ENCODE measurements at places on chromosomes 2 and 18.

DNA sequence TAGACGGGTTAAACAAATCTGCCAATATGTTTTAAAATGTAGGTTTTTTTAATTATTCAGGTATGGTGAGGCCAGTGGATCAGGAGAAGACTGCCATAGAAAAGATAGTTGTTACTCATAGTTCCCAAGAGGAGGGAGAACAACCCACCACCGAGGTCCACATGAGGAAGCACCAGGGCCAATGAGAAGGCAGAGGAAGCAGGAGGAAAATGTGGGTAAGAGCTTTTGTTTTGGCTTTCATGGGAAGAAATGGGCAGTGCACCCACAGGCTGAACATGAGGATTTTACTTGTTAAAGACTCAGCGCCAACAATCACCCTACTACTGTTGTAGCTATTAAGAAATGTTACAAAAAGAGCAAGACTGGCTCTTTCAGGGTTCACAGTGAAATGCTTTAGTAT, 191.8 kb upstream of the HNMT start:
- DNase-seq: no peak

DNA sequence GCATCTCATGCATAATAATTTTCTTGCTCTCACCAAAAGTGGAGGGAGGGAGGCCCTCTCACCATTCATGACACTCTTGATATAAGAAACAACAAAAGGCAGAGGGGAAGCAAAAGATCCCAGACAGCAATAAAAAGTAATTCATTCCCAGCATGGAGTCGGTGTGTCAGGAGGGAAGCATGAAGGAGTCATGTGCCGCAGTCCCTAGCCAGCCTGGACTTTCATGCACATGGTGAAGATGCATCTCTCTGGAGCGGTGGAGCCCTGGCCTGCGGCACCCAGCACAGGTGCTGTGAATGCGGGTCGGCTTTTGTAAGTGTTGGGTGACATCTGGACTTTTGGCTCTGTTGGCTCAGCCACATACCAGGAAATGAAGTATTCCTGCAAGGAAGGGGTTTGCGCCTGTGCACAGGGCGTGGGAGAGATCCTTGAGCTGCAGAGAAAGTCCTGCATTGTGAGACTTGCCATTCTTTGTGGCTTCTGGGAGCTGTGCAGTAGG, 119.4 kb downstream of the COPS8 start:
- peak; percentile 87 for DNase-seq

GRCh38 chr2:230913406-230914143, 11.5 kb downstream of the GPR55 start:
- peak; percentile 45 for DNase-seq

GRCh38 chr2:176856683-176857082, 355.9 kb upstream of the HNRNPA3 start:
- no peak for DNase-seq

DNA sequence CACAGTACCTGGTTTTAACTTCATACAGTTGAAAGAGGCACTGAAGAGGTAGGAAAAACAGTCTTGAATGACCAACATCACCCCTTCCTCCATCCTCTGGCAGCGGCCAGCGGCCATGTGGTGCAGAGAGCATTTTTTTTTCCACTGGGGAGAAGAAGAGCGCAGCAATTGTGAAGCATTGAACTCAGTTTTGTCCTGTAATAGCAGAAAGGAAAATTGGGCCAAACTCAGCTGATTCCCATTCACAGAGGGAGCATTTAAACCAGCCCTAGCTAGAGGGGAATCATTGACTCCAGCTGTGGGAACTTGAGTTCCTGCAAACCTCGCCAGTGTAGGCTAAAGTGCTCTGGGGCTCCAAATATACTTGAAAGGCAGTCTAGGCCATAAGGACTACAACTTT, 316.6 kb upstream of the CHST9 start:
- DNase-seq: no peak

- DNase-seq: no peak
Observed at GRCh38 chr18:46750626-46751025, 6.2 kb downstream of the ST8SIA5 start.

DNA sequence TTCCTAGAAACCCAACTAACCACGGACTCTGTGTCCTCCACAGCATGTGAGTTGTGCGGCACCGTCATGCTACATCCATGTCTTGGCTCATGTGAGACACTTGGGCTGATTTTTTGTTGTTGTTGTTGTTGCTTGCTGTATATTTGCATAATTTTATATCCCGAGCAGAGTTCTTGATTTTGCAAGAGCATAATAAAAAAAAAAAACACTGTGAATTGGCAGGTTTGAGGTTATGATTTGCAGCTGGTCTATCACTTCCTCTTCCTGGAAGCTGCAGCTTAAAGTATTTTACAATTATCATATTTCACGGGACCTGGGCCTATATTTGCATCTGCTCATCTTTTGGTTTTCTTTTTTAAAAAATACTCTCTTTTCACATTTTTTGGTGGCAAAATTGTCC, 142.3 kb upstream of the NRP2 start:
- DNase-seq: no peak

GRCh38 chr18:36525913-36526312, 228.4 kb downstream of the FHOD3 start:
- no peak for DNase-seq

GRCh38 chr2:62660582-62661262, 44.8 kb upstream of the EHBP1 start:
- peak; percentile 71 for DNase-seq

DNA sequence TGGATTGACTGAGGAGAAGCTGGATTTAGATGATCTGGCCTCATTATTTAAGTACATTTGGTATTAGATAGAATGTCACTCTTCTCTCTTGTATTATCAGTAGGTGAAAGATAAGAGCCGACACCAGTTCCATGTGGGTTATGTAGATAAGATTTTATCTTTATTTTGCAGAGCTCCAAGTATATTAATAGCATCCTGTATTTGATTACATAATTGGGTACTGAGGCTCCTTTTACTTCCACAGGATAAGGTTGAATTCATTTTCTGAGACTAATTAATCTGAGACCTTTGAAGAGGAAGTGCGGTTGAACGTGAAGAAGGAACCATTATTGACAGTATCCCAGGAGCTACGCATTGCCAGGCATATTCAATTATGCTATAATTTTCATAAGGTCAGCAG, 32.8 kb upstream of the CD226 start:
- DNase-seq: no peak

GRCh38 chr2:196949116-196949515, 22.6 kb upstream of the PGAP1 start:
- DNase-seq: peak; percentile 71

- DNase-seq: no peak
Observed at GRCh38 chr2:866009-866680, 84.5 kb upstream of the SNTG2 start.

- DNase-seq: no peak
Observed at GRCh38 chr2:6554466-6554865, 311.2 kb downstream of the CMPK2 start.

- DNase-seq: peak; percentile 75
Observed at GRCh38 chr18:51110073-51110797, 80.2 kb downstream of the SMAD4 start.

DNA sequence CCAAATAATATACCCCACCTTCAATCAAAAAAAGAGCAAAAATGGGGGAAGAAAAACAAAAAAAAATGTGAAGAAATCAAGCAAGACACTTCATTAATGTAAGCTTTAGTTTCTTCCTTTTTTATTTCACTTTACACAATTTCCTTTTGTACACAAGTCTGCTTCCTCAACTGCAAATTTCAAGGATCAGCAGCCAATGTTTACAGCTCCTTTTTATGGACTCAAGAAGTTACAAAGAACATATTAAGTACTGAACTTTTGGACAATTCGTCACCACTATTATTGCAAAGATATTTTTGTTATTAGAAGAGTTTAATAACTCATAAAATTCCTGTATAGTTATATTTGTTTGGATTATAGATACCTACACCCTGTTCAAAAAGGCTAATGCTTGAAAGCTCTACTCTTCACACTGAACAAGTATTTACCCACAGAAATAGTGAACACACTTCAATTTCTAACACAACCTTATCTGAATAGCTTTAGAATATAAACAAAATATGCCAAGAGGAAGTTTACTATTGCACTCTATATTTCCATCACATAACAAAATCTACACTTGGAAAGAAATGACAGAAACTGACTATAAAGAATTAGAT, 658.7 kb upstream of the CNTNAP5 start:
- no peak for DNase-seq

DNA sequence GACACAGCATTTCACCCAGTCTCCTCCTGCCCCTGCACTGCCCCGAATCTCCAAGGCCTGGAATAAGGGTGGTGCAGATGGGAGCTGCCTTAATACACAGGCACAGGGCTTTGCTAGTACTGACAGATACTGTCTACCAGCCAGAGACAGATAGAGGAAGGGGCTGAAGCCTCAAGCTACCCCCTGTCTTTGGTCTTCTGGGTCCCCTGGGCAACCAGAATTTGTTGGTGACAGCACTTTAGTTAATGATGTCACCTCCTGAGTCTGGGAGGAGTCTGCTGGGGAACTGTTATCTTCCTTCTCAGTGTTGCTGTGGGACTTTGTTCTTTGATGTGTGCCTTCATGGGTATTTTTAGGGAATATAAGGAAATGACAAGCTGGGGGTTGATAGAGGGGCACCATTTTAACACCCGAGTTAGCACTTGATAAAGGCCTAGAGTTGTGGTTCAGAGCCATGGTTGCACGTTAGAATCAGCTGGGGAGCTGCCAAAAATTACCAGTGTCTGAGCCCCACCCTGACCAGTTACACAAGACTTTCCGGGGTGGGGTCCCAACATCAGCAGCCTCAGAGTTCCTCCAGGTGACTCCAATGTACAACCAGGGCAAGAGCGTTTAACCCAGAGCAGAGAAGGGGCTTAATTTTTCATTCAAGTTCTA, 136.8 kb downstream of the SMAD7 start:
- DNase-seq: no peak

- DNase-seq: no peak
Observed at GRCh38 chr2:149559341-149560068, 28.1 kb downstream of the MMADHC start.

DNA sequence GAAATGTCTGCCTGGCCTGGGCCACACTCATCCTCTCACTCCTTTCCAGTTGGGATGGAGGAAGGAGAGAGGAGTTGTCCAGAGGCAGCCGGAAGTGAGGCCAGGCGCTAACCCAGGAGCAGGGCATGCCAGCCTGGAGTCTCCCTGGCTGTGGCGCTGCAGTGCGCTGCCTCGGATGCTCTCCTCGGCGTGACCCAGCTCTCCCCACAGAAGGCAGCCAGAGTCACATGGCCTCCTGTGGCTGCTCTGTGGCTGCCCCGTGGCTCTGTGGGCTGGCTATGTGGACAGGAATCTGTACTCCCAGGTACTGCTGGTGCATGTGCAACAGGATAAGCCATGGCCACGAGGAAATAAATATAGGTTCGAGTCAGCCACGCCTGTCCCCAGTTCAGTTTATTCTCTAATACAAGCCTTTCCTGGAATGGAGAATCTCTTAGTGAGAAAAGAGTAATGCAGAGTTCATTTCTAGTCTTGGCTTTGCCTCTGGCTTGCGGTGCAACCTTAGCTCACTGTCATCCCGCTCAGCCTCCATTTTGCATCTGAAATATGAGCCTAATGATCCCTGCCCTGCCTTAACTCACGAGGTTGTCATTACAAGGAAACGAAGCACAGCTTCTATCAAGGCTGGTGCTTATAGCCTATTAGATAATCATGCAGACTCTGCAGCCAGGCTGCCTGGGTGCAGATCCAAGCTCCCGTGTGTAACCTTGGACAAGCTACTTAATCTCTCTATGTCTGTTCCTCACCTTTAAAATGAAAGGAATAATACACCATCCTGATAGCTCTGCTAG, 106.3 kb downstream of the ANTXR1 start:
- DNase-seq: no peak

- no peak for DNase-seq
Observed at GRCh38 chr2:42804338-42804737, 12.0 kb upstream of the HAAO start.

GRCh38 chr18:59690186-59690982, 6.8 kb downstream of the CCBE1 start:
- DNase-seq: no peak

GRCh38 chr2:135320465-135321355, 210.3 kb downstream of the ZRANB3 start:
- no peak for DNase-seq

- no peak for DNase-seq
Observed at GRCh38 chr2:235826826-235827225, 333.0 kb downstream of the AGAP1 start.

GRCh38 chr18:22613058-22613690, 195.5 kb upstream of the CTAGE1 start:
- no peak for DNase-seq

DNA sequence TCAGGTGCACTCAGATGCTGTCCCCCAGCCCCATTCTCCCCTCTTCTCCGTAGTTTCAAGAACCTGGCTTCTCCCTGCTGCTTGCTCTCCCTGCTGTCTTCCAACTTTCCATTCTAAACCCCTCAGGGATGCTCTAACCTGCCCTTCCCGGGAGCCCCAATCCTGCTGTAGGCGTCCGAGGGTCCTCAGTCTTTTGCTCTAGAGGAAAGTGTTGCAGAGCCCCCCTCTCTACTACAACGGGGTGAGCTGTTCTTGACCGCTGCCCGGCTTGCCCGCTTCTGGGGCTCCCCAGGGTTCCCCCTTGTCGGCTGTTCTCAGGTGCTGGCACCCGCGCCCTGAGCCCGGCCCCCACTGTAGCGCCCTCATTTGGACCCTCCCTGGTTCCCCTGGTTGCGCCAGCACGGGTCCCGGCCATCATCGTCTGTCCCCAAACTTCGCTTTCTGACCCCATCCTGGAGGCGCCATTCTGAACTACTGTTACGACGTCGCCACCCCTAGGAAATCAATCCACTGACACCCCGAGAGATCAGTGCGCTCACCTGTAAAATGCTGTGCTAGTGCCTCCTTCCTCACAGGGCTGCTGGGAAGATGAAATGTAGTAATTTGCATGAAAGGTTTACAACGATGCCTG, 31.9 kb upstream of the REG3G start:
- no peak for DNase-seq

DNA sequence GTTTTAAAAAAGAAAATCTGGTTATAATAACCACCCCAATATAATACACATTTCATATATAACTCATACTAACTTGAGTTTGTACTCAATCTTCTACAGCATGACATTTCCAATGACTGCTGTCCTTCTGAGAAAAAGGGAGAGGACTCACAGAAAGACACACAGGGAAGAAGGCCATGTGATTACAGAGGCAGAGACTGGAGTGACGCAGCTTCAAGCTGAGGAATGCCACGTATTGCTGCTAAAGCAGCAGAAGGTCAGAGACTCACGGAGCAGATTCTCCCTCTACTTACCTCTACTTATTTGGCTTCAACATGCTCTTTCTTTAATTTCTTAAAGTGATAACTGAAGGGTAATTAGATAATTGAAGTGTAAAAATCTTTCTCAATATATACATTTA, 753.5 kb upstream of the PKDCC start:
- peak; percentile 25 for DNase-seq

GRCh38 chr2:19048593-19049266, 309.7 kb downstream of the OSR1 start:
- no peak for DNase-seq

GRCh38 chr2:119008108-119008507, 66.1 kb downstream of the MARCO start:
- DNase-seq: peak; percentile 12

DNA sequence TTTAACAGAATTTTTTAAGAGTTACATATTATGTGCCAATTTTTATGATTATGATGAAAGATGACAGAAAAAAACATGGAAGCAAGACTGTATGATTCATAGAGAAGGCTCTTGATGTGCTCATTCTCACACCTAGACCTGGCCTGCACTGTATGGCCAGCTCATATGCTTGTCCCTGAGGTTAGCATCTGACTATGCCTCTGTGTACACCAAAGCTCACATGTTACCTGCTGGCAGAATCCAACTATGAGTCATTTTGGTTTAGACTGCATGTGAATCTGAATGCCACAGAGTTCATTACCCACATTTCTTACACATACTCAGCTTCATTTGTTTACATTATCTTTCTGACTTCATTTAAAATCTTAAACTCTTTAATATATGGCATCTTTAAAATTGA, 139.0 kb downstream of the DSC3 start:
- peak; percentile 67 for DNase-seq
